ENCODE measurements at places on chromosomes 3 and 15.

GRCh38 chr3:88078932-88079331 is 19.9 kb downstream of the ZNF654 start:
- DNase-seq: no peak

- DNase-seq: no peak
Measured at GRCh38 chr3:85584779-85585356, 626.1 kb downstream of the CADM2 start.

GRCh38 chr3:183922421-183922820 is 37.7 kb upstream of the PARL start:
- DNase-seq: no peak

DNA sequence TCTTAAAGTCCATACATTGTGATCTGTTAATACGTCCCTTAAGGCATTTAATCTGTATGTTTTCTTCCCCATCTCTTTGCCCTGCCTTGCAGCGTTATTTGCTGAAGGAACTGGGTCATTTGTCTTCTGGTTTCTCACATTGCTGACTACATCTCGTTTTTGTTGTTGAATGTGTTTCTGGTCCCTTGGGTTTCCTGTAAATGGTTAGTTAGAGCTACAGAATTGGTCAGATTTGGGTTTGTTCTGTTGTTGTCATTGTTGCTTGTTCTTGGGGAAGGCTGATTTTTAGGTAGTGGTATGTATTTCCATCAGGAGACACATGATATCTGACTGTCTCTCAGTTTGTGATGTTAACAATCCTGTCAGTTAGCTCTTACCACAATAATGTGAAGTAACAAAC is 27.0 kb upstream of the ITPKA start:
- DNase-seq: no peak

DNA sequence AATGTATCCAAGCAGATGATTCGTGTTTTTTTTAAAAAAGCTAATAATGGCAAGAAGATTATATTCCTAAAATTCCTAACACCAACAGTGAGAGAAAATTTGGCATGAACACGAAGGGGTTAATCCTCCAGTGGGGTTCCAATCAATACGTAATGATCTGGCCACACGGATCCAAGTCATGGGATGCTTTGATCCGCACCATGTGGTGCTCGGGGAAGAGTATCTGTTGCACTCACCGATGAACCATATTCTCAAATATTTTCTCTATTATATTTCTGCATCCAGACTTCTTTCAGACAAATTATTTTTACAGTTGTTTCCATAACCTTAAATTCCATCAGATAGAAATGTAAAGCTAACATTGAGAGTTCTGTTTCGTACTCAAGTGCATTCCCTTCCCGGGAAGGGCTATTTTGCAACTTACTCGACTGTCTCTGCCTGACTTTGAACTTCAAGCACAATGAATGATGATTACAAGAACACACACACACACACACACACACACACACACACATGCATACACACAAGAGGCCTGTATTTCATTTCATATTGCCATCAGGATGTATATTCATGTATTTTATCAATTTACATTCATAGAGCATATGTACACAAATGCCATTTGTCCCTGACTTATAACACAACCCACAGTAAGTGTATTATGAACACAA is 567.2 kb downstream of the FOXP1 start:
- DNase-seq: no peak

DNA sequence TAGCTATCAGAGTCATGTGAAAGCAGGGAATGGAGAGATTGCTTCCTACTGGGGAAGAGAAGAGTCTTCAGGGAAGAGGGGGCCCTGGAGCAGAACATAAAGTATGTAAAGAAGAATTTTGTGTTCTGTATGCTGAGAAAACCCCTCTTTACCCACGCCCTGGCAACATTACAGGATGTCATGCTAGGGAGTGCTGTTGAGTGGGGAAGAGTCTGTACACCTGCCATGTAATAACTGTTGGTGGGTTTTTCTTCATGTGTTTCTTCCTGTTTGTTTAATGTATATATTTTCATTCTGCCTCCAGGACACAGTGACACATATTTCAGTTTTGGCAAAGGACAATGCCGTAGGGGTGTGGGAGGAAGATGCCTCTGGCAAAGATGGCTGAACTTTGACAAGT is 122.8 kb upstream of the LPP start:
- DNase-seq: no peak

DNA sequence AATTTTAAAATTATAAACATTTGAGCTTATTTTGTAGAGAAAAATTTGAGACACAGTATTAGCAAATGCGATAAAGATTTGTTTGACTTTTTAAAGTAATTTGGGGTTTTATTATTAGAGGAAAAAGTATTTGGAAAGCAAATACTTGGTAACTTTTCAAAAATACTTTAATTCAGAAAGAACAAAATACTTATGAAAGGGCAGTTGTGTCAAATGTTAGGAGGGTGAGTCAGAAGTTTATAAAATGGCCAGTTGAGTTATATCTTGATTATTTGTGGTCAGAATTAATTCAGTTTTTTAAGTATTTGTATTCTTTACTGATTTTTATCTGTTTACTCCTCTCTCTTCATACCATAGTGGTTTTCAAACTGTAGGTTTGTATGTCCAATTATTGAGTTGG is 12.1 kb downstream of the LACTB start:
- DNase-seq: no peak

Measured in activated naive CD4-positive, alpha-beta T cell (primary cell).